ENCODE measurements at places on chromosomes 4 and X. TPM values are rescaled to one million over a fixed set of nuclear protein-coding genes. Genes with fewer than 3 reads are reported as not detected.

Gene VSIG4
- total RNA-seq: 0.59 TPM

DNA sequence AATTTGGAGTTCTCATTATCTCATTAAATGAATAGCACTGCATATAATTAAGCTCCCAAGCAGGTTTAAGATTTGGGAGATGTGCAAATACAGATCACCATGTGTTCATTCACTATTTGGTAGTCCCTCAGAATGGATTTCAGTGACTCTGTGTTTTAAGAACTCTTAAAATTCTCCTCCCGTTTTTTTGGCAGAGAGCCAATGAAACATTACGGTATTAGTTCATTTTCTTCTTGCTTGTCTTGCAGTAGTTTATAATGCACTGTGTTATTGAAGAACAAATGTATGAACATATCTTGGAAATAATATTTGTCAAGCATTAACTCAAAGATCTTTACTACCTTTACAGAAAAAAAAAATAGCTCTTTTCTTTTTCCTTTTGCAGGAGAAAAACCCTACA is 32.7 kb downstream of the KLF3 start:
- no peaks in the 10 kb centered on the region for H3K4me1 ChIP-seq
- peaks cover 43% of the 10 kb centered on the region for H3K36me3 ChIP-seq
- DNase-seq: no peak
- H3K27ac ChIP-seq: no peak overlapping the region
- H3K27me3 ChIP-seq: no peaks in the 10 kb centered on the region

GRCh38 chr4:42865572-42866189 is 26.8 kb upstream of the GRXCR1 start:
- H3K27ac ChIP-seq: no peak overlapping the region
- peak; percentile 29 for DNase-seq
- no peaks in the 10 kb centered on the region for H3K4me1 ChIP-seq
- no peak overlapping the region for H3K4me3 ChIP-seq
- H3K36me3 ChIP-seq: no peaks in the 10 kb centered on the region
- no peaks in the 10 kb centered on the region for H3K27me3 ChIP-seq

GRCh38 chrX:40809210-40809609 is 73.9 kb upstream of the MED14 start:
- H3K27ac ChIP-seq: no peak overlapping the region
- H3K4me1 ChIP-seq: no peaks in the 10 kb centered on the region
- DNase-seq: no peak
- no peaks in the 10 kb centered on the region for H3K36me3 ChIP-seq

DNA sequence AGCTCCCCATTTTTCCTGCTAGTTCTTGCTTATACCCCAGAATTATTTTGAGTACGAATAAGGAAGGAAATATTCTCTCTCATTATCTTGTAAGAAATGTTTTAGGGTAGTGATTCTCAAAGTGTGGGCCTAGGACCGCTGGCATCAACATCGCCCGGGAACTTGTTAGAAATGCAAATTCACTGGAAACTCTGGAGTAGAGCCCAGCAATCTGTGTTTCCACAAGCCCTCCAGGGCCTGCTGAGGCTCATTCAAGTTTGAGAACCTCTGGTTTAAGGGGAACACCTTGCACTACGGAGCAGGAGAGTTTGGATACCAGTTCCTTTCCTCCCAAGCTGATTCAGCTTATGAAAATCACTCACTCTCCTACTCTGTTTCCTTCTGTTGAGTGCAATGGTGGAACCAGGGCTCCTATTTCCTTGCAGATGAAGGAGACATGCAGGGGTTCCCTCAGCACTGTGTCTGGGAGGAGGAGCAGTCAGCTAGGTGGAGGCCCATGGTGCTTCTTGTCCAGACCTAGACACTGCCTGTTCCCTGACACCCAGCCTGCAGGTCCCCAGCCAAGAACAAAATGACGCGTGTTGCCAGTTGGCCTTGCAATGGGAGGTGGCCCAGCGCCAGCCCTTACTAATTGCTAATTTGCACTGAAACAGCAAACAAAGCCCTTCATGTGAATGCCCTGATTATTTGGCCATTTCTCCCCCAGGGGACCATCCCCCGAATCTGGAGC is 68.5 kb downstream of the CYTL1 start:
- H3K4me3 ChIP-seq: no peak overlapping the region
- no peak overlapping the region for H3K27ac ChIP-seq
- H3K36me3 ChIP-seq: no peaks in the 10 kb centered on the region
- no peak for DNase-seq
- no peaks in the 10 kb centered on the region for H3K4me1 ChIP-seq
- H3K27me3 ChIP-seq: no peaks in the 10 kb centered on the region

Data from HCT116 (cell line).